CD4-positive, alpha-beta T cell (primary cell): ENCODE measurements at places on chromosomes 12 and 14.
A peak's percentile ranks its signal among the peaks of the same experiment; 100 is the strongest.

- DNase-seq = no peak
Measured at GRCh38 chr14:61202124-61202523, 79.0 kb downstream of the TMEM30B start.

DNA sequence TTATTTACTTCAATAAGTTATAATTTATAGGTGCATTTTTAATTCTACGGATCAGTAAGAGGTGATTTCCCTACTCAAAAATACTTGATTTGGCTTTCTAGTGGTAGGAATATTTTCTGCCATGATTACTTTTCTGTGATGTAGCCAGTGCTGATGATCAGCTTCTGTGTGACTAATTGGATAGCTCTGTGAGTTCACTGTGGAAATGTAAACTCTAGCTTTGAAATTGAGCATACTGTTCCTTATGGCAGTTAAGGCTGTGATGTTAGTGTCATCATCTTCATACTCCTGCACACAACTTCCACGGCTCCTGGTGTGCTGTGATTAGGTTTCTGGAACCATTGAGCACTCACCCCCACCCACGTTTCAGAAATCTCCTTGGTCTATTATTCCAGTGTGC, 48.2 kb downstream of the PLEKHA5 start:
- no peak for DNase-seq

GRCh38 chr12:75565795-75566194, 54.4 kb upstream of the KRR1 start:
- no peak for DNase-seq

DNA sequence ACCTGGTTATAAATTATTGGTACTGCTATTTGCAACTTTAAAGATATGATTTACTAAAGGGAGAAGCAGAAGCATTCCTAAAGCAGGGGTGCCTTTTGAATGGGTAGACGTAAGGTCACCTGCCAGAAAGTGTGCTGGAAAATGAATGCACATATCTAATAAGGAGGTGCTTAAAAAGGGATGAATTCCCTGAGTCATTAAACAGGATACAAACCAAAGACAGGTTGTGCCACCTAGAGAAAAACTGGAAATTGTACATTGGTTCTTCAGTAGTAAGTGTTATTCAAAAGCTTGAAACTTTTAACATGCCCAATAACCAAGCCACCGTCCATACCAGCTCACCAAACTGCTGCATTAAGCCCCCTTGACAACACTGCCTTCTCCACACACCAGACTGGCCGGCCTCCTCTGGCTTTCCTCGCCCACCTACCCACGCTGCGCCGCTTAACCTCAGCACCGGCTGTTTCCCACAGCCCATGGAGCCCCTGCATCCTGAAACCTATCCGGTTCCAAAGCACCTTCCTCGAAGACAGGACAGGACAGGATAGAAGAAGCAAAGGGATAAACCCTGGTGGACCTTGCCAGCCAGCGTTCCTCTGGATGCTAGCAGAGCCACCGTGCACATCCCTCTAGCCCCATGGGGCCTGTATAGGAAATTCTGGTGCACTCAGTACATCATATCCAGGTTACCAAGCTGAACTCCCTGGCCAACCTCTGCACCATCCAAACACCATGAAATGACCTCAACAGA, 201.5 kb upstream of the CAND1 start:
- DNase-seq = no peak

DNA sequence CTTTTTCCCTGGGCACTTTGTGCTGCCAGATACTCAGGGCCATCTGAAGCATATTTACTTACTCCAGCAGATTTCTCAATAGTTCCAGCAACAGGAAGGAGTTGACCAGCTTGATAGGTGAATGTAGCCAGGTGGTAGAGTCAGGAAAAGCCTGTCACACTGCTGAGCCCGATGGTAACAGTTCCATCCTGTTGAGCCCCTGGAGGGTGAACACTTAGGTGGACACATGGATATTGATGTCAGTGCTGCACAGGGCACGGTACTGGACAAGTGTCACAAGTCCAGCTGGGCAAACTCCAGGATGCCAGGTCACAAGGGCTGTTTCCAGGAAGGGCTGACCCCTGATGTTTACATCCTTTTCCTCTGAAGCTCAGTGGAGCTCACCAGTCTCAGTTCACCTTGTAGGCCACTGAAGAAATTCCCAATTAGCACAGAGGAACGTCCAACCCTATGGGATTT, 2.3 kb upstream of the SMOC1 start:
- DNase-seq = no peak

- no peak for DNase-seq
Measured at GRCh38 chr14:62322216-62322615, 560.0 kb downstream of the SNAPC1 start.

DNA sequence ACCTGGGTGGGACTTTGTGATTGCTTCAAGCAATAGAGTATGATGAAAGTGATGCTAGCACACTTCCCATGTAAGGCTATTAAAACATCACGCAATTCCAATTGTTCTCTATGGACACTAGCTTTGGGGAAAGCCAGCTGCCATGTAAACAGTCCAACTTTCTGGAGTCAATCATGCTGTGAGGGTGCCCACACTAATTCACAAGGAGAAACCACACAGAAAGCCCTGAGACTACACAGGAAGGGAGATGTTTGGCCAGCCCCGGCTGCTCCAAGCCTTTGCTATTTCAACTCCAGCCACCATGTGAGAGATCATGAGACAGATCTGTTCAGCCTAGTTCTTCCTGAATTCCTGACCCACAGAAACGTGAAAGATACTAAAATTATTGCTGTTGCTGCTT, 96.3 kb downstream of the ST8SIA1 start:
- DNase-seq = no peak

DNA sequence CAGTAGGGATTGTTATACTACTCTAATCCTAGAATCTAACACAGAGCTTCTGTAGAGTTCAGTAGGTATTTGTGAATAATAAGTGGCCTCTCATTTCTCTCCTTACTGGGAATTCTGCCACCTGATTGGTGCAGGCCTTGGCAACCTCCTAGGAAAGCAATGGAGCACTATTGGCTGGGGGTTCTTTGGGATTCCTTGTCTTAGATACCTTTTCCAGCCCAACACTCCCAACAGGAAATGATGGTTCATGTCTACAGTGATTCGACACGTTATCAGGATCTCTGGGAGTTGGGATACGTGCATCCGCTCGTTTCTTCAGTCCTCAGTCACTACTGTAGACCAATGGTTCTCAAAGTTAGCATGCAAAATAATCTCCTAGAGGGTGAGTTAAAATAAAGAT, 67.4 kb downstream of the ELK3 start:
- DNase-seq = no peak

- no peak for DNase-seq
Measured at GRCh38 chr12:66971816-66972215, 292.9 kb upstream of the GRIP1 start.

- no peak for DNase-seq
Measured at GRCh38 chr12:65666876-65667275, 157.4 kb upstream of the HMGA2 start.

GRCh38 chr12:9991876-9992275, 7.0 kb downstream of the CLEC1B start:
- no peak for DNase-seq

- DNase-seq = no peak
Measured at GRCh38 chr12:119301379-119301778, 33.1 kb upstream of the CCDC60 start.

DNA sequence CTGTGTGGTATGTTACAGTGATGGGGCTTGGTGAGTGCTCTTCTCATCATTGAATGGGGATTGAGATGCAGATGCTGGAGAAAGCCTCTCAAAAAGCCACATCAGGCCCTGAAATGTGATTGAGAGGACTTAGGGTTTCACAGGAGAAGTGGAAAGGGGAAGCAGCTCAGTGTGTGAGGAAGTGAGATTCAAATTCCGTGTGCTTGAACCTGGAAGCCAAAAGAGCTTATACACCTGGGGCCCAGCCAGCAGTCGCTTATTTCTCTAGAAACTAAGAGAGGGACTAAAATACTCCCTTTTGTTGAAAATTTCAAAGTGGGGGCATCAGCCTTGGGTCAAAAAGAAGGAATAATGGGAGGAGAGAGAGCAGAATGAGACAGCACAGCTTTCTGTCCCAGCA, 39.1 kb upstream of the GZMB start:
- peak; percentile 35 for DNase-seq

GRCh38 chr12:50322206-50322605, 38.9 kb upstream of the LIMA1 start:
- DNase-seq = no peak

GRCh38 chr14:69956970-69957369, 77.8 kb downstream of the SMOC1 start:
- DNase-seq = no peak

- no peak for DNase-seq
Measured at GRCh38 chr12:131829791-131830334, 1.7 kb downstream of the MMP17 start.

- no peak for DNase-seq
Measured at GRCh38 chr12:47828976-47829482, 9.3 kb upstream of the HDAC7 start.

GRCh38 chr12:117903110-117903840, 65.5 kb downstream of the KSR2 start:
- no peak for DNase-seq

- no peak for DNase-seq
Measured at GRCh38 chr14:70093156-70093555, 95.6 kb downstream of the SLC8A3 start.

DNA sequence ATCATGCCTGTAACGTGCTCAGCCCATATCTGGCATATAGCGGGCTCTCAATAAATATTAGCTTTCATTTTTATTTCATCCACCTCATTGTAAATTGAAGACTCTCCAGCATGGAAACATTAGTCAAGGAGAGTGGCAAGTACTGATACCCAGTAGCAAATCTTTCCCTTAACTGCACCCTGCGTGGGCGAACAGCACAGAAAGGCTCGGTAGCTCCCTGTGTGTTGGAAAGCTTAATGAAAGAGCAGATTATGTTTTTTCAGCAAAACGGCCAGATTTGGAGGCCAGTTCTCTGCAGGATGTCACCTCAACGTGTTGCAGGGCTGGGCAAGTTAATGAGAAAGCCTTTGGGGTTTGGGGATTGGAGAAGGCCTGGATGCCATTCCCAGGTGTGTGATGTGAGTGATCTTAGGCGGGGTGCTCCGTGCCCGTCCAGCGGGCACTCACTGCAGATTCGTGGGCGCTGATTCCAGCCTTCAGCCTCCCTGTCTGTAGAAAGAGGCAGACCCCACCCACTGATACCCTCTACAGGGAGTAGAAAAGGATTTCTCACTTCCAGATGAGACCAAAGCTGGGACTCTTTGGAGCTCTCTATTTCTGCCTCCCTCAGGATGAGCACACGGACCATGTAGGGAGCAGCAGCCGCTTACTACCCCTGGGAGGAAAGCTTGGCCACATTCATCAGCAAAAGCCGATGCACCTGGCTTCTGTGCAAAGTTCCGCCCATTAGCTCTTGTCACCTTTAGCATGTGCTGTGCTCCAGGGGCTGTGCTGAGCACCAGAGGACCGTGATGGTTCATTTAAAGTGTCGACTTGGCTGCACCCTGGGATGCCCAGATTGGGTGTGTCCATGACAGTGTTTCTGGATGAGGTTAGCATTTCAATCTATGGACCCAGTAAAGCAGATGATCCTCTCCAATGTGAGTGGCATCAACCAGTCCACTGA, 29.1 kb downstream of the C14orf132 start:
- no peak for DNase-seq

GRCh38 chr12:116534311-116535121, 24.7 kb upstream of the MAP1LC3B2 start:
- DNase-seq = no peak

DNA sequence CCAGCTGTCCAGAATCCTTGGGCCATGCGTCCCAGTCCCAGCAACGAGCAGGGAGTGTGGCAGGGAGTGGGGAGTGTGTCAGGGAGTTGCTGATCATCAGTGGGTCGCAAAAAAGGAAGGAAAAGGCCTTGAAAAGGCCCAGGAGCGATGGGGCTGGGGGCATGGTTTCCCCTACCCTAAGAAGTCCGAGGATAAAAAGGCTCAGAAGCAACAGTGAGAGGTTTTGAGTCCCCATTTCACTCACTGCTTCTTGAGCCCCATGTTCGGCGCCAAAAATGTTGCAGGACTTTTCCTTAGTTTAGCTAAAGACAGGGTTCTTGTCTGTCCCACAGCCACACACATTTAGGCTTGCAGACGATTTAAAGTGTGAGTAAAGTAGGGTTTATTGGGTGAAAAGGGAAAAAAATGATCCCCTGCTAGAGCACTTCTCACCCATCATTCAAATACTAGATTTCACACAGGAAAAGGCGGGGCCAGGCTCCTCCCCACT, 189.5 kb downstream of the KCNC2 start:
- no peak for DNase-seq

- DNase-seq = no peak
Measured at GRCh38 chr12:47207829-47208248, 128.1 kb upstream of the AMIGO2 start.

DNA sequence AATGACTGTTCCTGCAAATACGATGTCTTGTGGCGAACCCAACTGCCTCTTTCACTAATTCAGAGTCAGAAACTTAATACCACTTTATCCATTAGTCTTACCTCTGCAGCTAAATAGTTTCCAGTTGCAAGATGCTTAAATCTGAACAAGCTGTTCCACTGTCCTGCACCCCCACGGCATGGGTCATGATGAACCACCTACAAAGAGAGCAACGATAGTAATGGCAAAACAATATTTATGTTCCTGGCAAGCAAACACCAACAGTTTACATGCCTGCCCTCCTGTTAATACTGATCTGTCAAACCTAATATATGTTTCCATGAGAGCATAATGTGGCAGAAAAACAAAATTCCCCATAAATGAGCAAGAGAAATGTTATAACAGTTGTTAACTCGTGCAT, 121.9 kb downstream of the ITPR2 start:
- no peak for DNase-seq

GRCh38 chr14:60848066-60848465, 113.5 kb downstream of the MNAT1 start:
- no peak for DNase-seq

DNA sequence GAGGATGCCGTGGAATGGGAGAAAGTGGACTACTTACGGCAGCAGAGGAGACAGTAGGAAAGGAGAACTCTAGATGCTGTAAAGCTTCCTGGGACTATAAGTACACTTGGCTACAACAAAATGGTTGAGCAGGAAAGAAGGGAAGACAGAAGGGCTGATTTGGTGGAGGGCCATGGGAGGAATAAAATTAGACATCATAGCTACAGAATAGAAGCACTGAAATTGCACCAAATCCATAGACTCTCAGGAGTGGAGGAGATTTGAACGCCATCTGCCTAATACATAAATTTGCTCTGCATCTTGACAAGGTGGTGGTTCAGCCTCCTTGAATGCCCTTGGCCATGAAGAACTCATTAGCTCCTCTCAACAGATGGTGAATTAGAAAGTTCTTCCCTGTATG, 16.3 kb upstream of the DCP1B start:
- DNase-seq = no peak

DNA sequence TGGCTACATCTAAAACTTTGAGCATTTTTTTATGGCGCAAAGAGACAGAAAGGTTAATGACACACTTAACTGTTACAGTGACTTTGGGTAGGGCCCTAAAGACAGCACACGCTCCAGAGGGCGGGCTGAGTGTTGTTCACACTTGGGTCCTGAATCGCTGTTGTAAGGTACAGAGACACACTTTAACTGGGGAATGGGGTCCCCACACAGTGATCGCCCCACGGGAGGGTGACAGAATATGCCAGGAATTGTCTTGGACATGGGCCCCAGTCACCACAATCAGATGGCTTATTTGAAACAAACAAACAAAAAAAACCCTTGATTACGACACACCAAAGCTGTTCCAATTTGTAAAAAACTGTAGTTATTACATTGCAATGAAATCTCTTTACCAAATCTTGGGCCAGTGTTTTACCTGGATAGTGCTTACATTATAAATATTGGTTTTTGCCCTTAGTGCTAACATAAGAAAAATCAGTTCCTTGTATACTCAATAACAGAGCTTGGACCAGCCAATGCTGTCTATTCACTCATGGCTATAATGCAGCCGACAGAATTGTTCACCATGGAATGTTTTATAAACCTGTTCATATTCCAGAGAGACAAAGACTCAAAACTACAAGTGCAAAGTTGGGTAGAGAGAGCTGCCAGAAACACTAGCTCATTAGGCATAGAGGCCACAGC, 28.3 kb downstream of the KCTD10 start:
- DNase-seq = no peak
